Choroid plexus epithelial cell (primary cell): ENCODE measurements at places on chromosomes 5 and 9.

- DNase-seq: peak; percentile 83
Measured at GRCh38 chr9:87109851-87110250, 162.5 kb upstream of the GAS1 start.

DNA sequence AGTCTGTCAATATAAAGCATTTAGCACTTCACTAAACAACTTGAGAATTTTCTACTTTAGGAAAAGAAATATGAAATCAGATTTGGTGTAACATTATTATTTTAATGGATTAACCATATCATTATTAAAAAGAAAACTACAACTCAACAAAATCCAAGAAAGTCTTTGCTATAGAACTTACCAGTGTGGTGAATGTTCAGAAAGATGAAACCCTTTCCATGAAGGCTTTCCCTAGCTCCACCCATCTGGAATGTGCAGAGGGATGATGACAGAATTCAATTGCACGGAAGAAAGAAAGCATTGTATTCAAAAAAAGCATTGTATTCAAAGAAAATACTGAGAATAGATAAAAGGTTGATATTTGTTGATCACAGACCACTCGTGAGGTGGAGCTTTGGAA lies 328.6 kb upstream of the NUDT12 start:
- no peak for DNase-seq

DNA sequence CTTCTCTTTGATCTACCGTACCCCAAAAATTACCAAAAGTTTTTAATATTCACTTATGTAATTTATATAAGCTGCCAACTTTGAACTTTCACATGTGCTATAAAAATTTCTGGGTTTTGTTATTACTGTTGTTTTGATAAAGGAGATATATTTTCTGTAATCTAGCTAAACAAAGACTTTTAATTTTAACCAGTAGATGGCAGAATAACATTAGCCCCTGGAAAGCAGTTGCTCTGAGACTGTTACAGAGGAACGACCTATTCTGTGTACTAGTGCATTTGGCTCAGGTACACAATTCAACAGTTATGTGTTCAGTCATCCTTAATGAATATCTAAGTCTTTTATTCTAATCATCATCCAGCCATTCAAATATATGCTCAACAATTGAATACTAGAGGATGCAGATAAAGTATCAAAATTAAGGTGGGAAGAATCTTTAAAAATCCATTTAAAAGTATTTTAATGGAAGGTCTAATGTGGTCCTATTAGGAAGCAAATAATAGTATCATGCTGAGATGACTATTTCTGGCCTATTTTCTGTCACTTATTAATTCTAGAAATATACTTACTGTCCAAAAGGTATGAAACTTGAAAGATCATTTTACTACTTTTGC lies 8.6 kb downstream of the KLHL9 start:
- peak; percentile 70 for DNase-seq

DNA sequence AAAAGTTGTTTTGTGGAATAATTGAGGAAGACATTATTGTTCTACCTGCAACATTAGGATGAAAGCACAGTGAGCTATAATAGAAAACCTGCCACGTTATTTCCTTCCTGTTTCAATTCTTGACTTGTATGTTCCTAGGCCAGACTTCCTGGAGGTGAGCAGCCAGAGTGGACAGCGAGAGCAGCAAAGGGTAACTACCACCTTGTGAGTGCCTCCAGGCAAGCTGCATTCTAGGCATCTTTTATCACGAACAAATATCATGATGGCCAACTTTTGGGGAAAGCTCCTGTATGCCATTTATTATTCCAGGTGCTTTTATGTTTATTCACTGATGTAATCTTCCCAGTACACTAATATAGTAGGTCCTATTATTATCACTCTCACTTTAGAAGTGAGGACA lies 34.0 kb upstream of the ZSWIM6 start:
- no peak for DNase-seq
